Fibroblast of the aortic adventitia (primary cell): ENCODE measurements at places on chromosomes 2 and 18. TPM values are rescaled to one million over a fixed set of nuclear protein-coding genes. Genes with fewer than 3 reads are reported as not detected.

Gene ZC3H8
- total RNA-seq = 17.4 and 45.1 TPM in 2 replicates

Gene SNORC
- total RNA-seq = 0.33 and 0.72 TPM in 2 replicates

Gene CRYBA2
- not detected in 2 replicates for total RNA-seq

Gene ERICH2
- total RNA-seq = 4.0 TPM in 1 of 2 replicates, not detected in the other

Gene SPRED2
- total RNA-seq = 11.9 and 20.6 TPM in 2 replicates

Gene NEB
- 0.27 and 0.41 TPM in 2 replicates for total RNA-seq

- DNase-seq = no peak
These were observed 70.9 kb downstream of the APOB start for GRCh38 chr2:20972792-20973565.

- no peak for DNase-seq
These were observed 34.7 kb downstream of the MAP4K4 start for GRCh38 chr2:101732199-101732598.

DNA sequence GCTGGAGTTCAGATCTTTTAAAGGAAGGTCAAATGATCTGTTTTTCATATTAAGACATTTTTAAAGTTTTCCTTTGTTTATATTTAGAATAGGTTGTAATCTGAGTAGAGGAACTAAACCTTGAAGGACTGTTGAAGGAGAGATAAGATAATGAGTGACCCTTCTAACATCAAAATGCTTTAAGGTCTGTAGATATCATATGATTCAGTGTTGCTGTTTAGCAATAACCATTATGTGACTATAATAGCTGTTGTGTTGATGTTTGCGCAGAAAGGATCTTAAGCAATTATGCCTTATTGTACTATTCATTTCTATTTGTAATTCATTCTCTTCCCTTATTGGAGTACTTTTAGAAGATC lies 60.0 kb downstream of the SLC16A14 start:
- DNase-seq = no peak

GRCh38 chr2:85071096-85071495 lies 62.1 kb upstream of the TCF7L1 start:
- DNase-seq = peak; percentile 30

DNA sequence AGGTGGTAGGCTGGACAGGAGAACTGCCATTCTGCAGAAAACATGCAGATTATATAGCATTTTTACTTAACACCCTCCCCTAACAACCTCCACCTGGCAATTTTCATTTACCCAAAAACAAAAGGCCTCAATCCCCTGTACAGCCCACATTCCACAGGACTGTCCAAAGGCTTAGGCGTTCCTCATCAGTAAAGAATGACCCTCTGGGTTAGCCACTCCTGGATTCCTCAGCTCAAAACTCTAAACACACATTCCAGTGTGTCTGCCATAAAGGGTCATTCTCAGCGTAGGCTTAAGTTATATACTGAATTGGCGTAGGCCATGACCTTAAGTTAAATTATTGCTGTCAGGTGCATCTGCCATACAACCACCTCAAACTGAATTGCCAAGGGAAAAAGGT lies 261.8 kb upstream of the CHAC2 start:
- DNase-seq = no peak

- DNase-seq = no peak
These were observed 99.7 kb upstream of the SMAD7 start for GRCh38 chr18:49050452-49050851.

DNA sequence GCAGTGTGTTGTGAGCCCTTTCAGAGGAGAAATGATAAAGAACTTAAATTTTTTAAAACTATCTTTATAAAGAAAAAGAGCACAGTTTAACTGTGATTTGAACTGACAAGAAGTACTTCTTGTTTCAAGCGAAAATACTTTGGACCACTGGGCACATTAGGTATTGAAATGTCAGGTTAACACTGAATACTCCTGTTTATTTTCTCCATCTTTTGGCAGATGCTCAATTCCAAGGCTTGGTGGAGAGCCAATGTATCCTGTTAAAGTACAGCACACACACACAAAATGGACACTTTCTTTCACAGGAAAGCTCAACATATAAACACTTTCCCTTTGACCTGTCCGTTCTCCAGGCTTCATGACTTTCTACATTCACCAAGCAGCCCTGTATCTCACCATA lies 32.6 kb upstream of the SP3 start:
- DNase-seq = peak; percentile 46

DNA sequence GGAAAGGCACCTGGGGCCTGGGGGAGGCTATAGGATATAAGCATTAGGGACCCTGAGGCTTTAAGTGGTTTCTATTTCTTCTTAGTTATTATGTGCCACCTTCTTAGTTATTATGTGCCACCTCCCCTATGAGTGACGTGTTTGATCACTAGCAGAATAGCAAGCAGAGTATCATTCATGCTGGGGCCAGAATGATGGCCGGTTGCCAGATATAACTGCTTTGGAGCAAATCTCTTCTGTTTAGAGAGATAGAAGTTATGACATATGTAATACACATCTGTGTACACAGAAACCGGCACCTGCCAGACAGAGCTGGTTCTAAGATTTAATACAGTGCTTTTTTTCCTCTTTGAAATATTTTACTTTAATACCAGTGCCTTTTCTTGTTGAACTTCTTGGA lies 29.4 kb downstream of the LIPG start:
- no peak for DNase-seq

- no peak for DNase-seq
These were observed 121.2 kb downstream of the ARHGEF4 start for GRCh38 chr2:130957915-130958314.

DNA sequence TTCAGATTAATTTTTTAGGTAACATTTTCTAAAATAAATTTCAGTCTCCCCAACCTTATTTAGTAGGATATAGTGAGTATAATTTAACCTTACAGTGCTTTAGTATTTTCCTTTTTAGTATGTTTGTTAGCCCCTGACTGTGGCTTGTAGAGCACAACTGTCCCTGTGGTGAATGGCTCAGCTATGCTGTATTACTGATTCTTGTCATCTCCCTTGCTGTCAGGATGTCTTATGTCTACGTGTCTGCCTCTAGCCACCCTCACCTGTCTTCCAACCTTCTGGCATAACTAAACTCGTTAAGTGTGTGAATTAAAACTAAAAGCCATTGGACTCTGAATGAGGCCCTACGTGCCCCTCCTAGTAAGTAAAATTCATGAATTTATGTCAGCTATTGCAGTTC lies 18.4 kb downstream of the MRPS9 start:
- no peak for DNase-seq

DNA sequence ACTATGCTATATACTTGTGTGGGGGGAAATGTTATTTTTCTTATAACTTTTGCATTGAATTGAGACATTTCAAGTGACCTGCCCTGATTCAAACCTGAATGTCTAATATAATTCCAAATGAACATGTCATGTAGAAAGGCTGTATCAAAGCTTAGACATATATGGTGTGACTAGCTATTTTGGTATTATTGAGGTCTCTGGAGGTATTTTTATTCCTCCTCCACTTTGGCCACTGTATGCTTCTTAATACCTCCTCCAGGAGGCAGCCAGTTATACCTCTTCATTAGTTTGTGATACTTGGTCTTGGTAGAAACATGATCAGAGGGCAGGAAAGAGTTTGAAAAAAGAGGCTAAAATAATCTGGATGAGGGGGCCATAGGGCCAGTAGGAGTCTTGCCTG lies 217.1 kb downstream of the TCF4 start:
- DNase-seq = no peak

GRCh38 chr18:74689251-74689650 lies 91.6 kb downstream of the ZNF407 start:
- peak; percentile 81 for DNase-seq

DNA sequence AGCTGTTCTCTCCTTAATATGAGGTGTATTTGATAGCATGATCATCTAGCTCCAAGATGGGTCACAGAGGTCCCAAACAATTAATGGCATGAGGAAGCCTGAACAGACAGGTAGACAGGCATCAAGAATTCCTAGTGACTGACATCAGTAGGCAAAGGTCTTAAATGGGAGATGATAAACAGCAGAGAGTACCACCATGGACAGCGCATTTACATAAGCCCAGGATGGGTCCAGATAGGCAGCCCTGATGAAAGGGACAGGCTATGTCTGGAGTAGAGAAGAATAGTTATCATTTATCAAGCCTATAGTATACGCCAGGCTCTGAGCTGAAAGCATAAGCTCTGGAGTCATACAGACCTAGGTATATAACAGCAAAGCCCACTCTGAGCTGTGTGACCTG lies 434.7 kb upstream of the SETBP1 start:
- DNase-seq = no peak

- no peak for DNase-seq
These were observed 547.2 kb upstream of the TMEFF2 start for GRCh38 chr2:192741889-192742288.

DNA sequence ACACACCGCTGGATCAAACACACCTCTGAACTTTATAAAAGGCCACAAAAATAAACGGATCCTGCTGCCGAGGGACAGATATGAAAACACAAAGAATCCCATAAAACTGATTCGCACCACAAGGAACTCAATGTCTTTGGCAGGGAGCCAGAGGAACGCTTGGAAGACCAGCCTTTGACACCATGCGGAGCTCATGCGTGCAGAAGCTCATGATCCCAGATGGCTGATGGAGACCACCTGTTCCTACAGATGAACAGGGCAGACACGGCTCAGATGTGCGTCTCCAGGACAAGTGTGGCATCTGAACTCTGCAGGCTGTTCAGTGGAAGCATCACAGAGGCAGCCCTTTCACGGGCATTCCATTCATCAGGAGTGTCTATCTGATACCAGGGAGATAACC lies 24.9 kb downstream of the COPS9 start:
- DNase-seq = peak; percentile 1
